PC-3 (cell line): ENCODE measurements at places on chromosomes 7 and 10. TPM values are rescaled to one million over a fixed set of nuclear protein-coding genes. Genes with fewer than 3 reads are reported as not detected.

Gene PLXNA4
- total RNA-seq: 1.2 TPM in 2 replicates

Gene ACTR3C
- 7.8 and 10.8 TPM in 2 replicates for total RNA-seq

GRCh38 chr10:31635415-31636065, 293.1 kb downstream of the ARHGAP12 start:
- no peaks in the 10 kb centered on the region for H3K36me3 ChIP-seq
- no peak overlapping the region for H3K27ac ChIP-seq
- peak; percentile 39 for DNase-seq
- no peak overlapping the region for H3K4me3 ChIP-seq
- H3K27me3 ChIP-seq: no peaks in the 10 kb centered on the region

Gene ELN
- total RNA-seq: 0.07 TPM in 1 of 2 replicates, not detected in the other

GRCh38 chr10:94213001-94213530, 149.7 kb downstream of the NOC3L start:
- H3K27me3 ChIP-seq: no peaks in the 10 kb centered on the region
- H3K36me3 ChIP-seq: no peaks in the 10 kb centered on the region
